ENCODE measurements at places on chromosomes 3 and 15.

DNA sequence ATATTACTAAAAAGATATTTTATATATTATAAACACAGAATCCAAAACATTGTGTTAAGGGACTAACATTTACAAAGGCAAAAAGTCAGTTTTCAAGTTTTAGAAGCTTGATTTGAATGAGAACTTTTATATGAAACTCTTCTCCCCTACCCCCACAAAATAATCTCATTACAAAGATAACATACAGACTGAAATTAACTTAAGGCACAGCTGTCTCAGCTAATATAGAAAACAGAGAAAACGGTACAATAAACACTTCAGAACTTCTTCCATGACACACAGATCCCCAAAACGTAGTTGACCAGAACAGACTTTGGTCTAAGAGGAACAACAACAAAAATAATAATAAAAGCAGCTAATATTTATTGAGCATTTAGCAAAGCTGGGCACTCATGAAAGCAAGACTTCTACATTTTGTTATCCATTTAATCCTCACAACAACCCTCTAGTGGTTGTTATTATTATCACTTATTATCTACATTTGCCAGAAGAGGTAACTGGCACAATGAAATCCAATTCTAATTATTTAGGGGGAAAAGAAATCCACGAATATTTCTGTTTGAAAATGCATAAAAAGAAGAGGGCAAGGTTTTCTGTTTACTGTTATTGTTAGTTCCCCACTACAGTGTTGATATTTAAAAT, 68.1 kb downstream of the PFN2 start:
- DNase-seq, result no peak

DNA sequence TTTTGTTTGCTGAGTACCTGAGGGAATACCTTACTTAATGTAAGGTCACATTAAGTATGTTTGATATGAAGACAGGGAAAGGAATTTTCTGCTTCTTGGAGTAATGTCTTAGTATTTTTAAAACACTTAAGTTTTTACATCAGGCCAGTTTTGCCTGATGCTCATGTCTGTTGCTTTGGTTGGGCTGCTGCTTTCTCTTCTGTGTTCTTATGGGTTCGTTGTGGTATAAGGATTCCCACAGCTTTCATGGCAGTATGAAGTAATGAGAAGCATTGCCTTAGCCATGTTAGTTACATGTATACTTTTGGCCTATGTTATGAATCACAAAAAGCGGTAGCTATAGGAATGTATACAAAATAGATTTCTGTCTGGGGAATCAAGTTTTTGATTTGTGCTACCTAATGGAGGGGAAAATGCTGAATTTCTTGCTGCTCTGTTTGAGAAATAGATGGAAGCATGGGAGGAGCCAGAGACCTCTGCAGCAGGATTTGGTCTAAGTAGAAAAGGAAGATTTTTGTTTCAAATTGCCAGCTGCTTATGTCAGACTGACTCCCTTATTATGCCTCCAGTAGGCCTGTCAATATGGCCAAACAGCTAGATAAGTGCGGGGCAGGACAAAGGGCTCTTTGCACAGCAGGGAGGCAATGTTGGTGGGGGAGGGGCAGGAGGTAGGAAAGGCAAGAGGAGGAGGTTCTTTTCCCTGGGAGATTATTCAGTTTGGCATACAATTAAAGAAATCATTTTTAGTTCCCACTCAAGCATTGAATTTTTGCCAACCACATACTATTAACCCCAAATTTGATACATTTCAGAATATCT, 5.2 kb downstream of the SETD5 start:
- DNase-seq, result peak; percentile 21

DNA sequence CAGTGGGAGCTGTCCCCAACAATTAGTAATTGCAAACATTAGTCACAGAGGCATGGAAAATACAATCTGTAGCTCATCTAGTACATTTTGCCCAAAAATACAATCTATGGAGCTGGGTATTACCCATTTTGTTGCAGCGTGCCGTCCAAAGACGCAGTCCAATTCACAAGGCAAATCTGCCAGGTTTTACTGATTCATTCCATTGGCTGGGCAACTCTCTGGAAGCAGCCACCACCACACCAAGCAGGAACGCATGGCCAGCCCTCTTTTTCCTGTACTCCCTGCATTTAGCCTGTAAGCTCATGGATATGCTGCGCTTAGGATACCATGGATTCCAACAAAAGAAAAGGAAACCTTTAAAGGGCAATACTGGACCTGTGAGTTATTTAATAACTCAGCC, 60.5 kb upstream of the ARRDC4 start:
- DNase-seq, result no peak

GRCh38 chr3:16311960-16312451, 47.0 kb downstream of the OXNAD1 start:
- no peak for DNase-seq

GRCh38 chr3:52200981-52201679, 3.2 kb downstream of the ALAS1 start:
- DNase-seq, result no peak

DNA sequence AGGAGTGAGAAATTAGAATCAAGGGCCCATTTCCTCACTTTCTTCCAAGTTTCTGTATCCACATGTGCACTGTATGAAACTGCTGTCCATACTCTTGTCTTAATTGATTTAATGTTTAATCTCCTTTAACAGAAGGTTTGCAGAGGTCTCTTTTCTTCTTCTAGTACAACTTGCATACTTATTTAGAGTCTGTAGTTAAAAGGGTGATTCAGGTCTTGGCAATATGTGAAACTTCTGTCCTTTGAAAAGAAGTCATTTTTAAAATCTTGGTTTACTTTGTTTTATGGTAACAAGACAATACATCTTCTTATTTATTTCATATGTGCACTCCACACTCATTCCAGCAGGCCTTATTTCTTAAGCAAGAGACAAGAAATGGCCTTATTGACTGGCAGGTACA, 25.8 kb downstream of the TMEM45A start:
- no peak for DNase-seq

- no peak for DNase-seq
Measured at GRCh38 chr3:39065197-39065596, 13.4 kb downstream of the WDR48 start.

DNA sequence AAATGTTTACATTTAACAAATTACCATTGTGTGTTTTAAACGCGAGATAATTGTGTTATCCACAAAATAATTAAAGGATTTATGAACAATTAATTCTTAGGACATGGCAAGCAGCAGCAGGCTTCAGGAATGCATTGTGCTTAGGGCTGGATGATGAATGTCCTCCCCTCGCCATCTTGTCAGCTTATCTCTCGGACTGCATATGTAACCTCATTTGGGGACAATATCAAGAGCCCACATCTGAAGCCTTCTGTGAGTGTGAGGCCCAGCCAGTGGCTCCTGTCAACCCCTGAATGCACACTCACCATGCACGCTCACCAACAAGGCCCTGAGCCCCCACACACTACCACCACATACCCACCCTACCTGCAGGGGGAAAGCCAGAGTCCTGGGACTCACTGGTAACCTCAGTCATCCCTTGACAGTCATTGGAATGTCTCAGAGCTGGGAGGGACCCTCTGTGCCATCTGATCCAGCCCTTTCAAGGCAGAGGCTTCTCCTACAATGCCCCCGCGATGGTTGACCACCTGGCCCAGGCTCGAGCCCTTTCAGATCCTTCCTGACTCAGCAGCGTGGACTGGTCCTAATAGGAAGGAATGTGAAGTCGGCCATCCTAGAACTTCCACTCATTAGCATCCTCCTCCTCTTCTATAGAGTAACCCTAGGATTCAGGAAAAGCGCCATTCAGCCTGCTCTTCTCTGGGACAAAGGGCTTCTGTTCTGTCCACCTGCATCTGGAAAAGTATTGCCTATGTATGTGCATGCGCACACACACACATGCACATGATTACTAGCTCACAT, 38.2 kb downstream of the MRPL46 start:
- no peak for DNase-seq

DNA sequence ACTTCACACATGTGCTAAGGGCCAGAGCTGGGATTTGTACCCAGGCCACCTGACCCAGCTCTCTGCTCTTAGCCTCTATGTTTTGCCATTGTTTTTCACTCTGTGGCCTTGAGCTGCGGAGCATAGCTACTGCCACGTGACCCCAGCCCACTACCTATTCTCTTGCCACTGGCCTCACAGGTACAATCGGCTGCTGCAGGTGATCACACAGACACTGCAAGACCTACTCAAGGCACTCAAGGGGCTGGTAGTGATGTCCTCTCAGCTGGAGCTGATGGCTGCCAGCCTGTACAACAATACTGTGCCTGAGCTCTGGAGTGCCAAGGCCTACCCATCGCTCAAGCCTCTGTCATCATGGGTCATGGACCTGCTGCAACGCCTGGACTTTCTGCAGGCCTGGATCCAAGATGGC, 46.2 kb downstream of the SEMA3G start:
- DNase-seq, result no peak

DNA sequence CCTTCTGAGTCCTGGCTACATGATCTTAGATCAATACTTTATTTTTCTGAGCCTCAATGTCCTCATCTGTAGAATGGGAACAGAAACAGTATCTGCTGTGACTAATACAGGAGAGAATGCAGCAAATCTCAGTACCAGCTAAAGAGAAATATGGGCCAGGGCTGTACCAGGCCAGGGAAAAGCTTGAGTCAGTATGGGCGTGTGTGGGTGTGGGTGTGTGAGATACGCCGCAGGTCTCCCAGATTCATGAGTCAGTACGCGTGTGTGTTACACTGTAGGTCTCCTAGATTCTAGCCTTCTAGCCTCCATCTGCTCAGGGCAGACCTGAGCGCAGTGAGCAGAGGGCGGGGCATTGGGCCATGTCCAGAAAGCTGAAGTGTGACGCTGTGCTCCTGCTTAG, 15.2 kb downstream of the GNAI2 start:
- no peak for DNase-seq

DNA sequence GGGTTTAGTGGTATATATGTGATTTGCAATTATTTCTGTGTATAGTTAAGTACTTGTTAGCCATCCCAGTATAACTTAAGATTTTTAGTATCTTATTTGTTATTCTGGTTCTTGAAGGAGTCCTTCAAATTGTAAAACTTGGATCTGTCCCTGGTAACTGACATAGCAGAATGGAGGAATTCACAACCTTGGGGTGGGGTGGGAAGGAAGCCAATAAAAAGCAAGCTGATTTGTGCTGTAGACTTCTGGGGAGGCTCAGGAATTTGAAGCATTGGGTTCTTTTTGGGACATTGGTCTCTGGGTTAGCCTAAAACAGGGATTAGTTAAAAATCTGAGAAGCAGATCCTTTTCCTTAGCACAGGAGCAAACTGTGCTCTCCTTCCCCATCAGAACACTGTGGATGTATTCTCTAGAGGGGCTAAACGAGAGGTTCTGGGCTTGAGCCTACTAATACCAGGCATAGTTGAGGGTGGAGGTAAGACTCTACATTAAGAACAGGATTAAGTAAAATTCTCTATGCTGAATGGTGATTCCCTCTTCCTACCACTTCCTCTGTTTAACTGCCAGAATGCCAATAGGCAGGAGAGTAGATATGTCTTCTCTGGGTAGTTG, 42.2 kb downstream of the GMPS start:
- no peak for DNase-seq

- no peak for DNase-seq
Measured at GRCh38 chr3:126486360-126486847, 10.7 kb upstream of the ZXDC start.

GRCh38 chr3:27533718-27534573, 49.8 kb upstream of the SLC4A7 start:
- peak; percentile 5 for DNase-seq

- DNase-seq, result no peak
Measured at GRCh38 chr3:156727519-156728205, 53.3 kb downstream of the TIPARP start.

- DNase-seq, result no peak
Measured at GRCh38 chr3:56870436-56870835, 68.7 kb upstream of the ARHGEF3 start.

- no peak for DNase-seq
Measured at GRCh38 chr3:159236321-159236720, 434.5 kb downstream of the MFSD1 start.

GRCh38 chr15:97691799-97692198, 268.7 kb upstream of the ARRDC4 start:
- DNase-seq, result no peak

DNA sequence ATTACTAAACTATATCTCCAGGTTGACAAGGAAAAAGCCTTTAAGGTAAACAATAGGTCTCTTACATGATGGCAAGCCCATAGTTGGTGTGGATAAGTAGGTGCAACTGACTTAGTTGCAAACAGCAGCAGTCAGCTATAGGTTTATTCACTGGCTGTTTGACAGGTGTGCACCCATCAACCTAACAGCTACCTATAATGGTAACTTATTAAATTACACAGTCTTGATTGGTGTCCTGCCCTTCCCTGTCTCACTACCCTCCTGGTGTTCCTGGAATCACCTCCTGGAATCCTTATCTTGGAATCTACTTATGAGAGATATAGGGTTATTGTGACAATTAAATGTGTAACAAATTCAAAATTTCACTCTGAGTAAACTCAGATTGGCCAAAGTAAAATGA, 467.8 kb upstream of the UBE2E2 start:
- no peak for DNase-seq

DNA sequence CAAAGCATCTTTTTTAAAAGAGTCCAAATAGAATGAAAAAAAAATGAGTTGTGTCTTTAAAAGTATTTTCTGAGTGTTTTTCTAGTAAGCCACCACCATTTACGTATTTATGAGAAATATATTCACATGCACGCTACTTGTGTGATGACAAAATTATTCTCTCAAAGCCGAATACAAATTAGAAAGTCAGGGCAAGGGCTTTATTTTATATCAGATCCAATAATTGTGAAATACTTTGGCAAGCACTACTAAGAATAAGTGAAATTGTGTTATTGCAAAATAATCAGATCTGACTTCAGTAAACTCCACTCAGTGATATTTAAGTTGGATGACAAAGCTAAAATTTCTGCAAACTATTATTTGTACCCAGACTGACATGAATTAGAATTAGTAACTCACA, 589.3 kb upstream of the KCNMB2 start:
- no peak for DNase-seq

- DNase-seq, result no peak
Measured at GRCh38 chr15:41180206-41180789, 50.3 kb downstream of the EXD1 start.

DNA sequence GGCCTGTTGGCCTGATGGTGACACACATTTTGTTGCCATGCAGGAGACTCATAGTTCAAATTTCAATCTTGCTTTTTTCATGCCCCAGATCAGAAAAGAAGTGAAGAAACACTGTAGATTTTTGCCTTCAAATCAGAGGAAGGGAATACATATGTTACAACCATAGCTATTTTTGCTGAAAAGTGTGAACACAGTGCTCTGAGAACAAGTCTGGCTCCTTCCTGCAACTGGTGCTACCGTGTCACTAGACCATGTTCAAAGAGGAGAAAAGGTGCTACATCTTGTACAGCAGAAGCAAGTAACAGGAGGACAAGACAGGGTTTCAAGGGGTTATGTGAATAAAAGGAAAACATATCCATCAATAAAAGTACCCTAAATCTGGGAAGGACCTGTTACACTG, 44.6 kb downstream of the CD47 start:
- no peak for DNase-seq

- no peak for DNase-seq
Measured at GRCh38 chr15:32967521-32967920, 227.0 kb downstream of the FMN1 start.

DNA sequence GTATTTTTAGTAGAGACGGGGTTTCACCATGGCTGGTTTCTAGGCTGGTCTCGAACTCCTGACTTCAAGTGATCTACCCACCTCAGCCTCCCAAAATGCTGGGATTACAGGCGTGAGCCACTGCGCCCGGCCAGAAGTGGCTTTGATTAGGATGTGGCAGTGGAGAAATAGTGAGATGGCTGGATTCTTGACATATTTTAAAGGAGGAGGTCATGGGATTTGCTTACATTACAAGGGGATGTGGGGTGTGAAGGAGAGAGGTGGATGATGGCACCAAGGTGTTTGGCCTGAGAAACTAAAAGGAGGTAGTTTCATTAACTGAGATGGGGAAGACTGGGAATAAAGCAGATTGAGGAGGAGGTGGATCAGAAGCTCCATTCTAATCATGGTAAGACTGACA, 15.0 kb upstream of the LTF start:
- DNase-seq, result no peak

Measured in nucleus accumbens (tissue), 56 donors.